ENCODE measurements at places on chromosomes 7 and 10.
A peak's percentile ranks its signal among the peaks of the same experiment; 100 is the strongest.

DNA sequence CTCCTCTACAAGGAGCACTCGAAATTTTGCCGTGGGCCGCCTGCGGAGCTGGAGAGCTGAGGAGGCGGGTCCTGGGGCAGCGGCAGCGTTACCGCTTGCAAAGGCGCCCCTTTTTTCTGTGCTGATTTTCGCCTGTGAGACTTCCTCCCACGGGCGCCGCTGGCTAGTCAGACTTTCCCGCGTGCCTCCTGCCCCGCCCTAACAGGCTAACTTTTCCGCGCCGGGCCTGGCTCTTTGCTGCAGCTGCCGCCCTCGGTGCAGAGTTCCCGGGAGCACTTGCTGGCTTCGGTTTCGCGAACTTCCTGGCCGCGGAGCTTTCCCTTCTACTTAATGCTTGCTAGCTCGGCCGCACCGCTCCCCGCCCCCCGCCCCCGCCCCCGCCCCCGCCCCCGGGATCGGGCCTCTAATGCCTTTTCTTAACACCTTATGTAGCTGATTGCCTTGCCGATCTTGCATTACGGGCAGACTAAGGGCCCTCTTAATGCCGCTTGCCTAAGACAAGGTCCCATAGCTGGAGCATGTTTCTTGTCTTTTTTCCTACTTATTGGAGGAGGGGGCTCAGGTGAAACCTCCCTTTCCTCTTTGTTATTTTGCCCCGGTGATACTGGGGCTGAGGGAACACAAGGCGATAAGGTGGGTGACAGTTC lies 37.9 kb upstream of the RASGEF1A start:
- peak; percentile 51 for DNase-seq

- DNase-seq = no peak
These were observed 131.9 kb downstream of the TRRAP start for GRCh38 chr7:99010281-99010680.

DNA sequence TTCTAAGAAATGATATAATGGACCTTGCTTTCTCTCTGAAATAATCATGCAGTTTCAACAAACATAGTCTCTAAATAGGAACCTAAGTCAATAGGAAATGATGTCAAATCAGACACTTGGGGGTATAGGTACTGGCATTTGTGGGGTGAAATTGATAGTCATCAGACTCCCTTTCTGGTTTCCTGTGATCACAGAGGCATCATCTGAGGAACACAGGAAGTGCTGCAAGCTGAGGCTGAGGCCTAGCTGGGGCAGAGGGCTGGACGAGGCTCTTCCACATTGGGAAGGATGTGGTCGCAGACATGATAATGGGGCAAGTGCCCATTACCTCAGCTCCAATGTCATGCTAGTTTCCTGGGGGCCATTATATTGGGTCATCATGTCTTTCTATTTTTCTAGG lies 33.5 kb upstream of the TARP start:
- no peak for DNase-seq

- no peak for DNase-seq
These were observed 8.8 kb upstream of the C10orf71 start for GRCh38 chr10:49290131-49290530.

- DNase-seq = no peak
These were observed 128.6 kb downstream of the ADCY1 start for GRCh38 chr7:45702751-45703150.

DNA sequence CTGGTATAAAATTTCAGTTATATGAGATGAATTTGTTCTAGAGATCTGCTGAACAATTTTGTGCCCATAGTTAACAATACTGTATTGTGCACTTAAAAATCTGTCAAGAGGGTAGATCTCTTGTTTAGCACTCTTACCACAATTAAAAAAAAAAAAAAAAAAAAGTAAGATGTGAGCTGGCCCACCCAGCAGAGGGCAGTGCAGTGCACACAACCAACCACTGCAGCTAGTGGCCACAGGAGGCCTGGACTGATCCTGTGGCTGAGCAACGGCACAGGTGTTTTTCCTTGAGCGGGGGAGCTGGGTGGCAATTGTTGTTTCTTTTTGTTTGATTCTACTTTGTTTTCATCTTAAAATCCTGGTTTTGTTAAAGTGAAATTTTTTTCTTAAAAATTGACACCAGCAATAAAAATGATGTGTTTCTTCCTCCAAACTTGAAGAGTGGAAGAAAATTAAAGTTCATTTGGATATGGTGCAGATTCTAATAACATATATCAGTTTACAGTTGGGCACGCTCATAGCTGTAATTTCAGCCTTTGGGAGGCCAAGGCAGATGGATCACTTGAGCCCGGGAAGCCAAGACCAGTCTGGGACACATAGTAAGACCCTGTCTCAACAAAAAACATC lies 171.1 kb upstream of the TBX20 start:
- peak; percentile 41 for DNase-seq

- no peak for DNase-seq
These were observed 57.5 kb downstream of the CACNB2 start for GRCh38 chr10:18197706-18198105.

- DNase-seq = no peak
These were observed 51.1 kb downstream of the NOD1 start for GRCh38 chr7:30427296-30428070.

DNA sequence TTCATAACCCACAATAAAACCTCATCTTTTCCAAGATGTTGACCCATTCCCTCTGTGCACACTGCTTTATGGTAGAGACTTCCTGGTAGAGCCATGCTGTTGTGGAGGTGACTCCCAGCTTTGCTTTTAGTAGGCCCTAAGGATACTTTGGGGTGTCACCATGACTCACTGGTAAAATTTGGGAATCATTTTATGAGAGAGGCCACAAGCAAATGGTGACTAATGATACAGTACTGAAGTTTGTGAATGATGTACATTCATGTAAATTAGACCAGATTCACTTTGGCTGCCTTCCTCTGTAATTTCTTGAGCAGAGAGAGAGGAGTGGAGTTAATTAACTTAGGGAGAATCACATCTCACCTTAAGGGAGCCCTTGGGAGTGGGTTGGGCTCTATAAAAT lies 686.5 kb downstream of the LRMDA start:
- no peak for DNase-seq

GRCh38 chr10:44280226-44281014 lies 104.5 kb downstream of the CXCL12 start:
- no peak for DNase-seq

- DNase-seq = peak; percentile 35
These were observed 48.5 kb upstream of the OSBPL3 start for GRCh38 chr7:25028370-25029021.

GRCh38 chr7:135900065-135900546 lies 77.1 kb downstream of the MTPN start:
- DNase-seq = no peak

DNA sequence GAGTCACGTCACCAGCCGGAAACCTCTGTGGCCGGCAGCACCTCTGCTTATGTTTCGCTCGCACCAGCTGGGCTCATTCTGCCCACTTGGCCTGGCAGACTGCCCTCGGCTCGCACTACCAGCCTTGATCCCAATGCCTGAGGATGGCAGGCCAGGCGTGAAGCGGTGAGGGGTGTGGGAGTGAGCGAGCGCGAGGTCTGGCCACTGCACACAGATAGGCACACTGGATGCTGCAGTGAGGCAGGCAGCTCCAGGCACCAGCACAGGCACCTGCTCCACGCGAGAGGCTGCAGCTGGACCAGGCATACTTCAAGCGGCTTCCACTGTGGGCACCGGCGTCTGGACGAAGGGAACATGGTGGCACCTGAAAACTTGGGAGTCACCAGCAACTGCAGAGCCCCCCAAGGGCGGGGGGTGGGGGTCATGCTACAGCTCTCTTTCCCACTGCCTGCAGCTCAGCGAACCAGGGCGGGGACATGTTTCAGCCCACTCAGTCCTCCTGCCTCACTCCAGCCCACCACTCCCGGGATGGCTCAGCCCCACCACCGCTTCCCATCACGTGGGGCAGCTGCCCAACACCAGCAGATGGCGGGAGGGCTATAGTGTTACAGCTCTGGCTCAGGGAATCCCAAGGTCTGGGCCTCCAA lies 5.4 kb upstream of the DMTF1 start:
- DNase-seq = no peak

- DNase-seq = no peak
These were observed 10.5 kb downstream of the LSM5 start for GRCh38 chr7:32479574-32480200.

GRCh38 chr7:33221390-33221789 lies 92.0 kb downstream of the BBS9 start:
- DNase-seq = no peak

GRCh38 chr10:35353805-35354204 lies 17.5 kb downstream of the CCNY start:
- no peak for DNase-seq

DNA sequence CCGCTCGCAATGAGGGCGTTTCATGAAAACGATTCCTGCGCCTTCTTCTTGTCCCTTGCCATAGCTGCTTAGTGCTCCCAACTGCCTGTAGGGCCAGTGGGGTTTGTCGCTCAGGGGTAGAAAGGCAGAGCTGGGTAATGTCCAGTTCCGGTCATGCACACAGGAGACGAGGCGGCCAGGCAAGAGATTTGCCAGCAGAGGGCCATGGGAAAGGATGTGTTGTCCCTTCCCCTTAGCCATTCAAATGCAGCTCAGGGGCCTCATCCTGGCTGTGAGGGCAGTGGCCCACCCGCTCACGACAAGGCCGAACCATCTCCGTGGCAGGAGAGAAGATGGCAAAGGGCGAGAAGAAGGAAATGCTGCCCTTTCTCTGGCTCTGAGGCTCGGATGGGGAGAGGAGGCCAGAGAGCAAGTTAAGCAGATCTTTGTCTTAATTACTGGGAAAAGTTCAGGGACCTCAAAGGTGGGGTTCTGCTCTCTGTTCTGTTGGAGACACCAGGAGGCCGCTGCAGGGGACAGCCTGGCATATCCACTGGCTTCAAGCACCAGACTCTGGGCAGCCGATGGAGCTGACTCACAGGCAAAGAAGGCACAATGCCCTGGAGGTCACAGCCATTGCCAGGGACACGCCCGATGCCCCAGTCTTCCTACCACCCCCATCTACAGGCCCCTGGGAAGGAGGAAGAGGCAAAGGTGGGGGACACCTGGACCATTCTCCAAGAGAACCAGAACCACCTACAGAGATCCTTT lies 534.8 kb upstream of the MGMT start:
- no peak for DNase-seq

GRCh38 chr7:142338633-142339501 lies 81.0 kb upstream of the PRSS58 start:
- DNase-seq = peak; percentile 40

DNA sequence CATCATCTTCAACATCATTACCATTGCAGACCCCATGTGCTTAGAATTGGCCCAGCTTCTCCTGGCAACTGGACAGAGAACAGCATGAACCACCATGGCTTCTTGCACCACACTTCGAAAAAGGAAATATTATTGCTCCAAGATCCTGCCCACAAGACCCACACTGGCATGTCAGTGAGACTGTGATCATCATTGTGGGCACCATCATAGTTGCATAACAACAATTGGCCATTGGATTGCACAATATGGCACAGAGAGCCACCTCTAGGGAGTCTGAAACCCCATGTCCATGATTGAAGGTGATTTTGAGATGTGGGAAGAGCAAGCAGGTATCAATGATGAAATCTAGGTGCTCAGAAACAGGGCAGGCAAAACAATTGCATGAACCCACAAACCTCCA lies 918.9 kb downstream of the GRID1 start:
- no peak for DNase-seq

- no peak for DNase-seq
These were observed 65.2 kb upstream of the FEZF1 start for GRCh38 chr7:122369756-122370155.

DNA sequence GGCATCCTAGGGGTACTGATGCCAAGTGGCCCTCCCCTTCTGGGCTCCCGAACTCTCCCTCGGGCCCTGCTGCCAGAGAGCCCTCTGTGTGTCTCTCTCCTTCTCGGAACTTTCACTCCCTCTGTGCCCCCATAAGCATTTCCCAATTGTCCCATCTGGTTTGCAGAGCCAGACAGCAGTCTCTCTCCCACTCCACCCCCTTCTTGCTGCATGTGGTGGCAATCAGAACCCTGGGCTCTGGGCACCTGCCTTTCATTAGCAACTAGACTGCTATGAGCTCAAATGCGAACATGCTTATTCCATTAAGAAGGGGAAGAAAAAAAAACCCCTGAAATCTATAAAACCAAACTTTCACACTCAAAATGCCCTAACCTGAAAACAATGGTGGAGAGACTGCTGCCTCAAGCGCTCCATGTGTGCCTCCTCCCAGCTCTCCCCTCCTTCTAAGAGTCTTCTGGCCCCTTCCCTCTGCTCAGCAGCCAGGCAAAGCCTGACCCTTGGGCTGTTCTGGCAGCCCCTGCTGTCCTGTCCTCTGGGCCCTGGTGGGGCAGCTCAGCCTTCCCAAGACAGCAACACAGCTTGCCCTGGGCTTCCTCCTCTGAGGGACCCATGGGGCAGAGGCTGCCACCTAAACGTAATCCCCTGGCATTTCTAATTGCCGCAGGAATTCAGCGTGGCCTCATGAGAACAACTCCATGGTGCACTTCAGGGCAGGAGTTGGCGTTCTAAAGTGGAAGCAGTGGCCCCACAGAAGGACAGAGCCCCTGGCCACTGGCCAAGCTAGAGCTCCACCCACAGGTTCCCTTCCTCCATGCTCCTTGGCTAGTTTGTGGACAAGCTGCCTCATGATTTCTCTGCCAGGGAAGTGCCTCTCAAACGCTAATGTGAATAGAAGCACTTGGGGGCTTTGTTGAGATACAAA lies 415.4 kb downstream of the PLXNA4 start:
- DNase-seq = no peak

DNA sequence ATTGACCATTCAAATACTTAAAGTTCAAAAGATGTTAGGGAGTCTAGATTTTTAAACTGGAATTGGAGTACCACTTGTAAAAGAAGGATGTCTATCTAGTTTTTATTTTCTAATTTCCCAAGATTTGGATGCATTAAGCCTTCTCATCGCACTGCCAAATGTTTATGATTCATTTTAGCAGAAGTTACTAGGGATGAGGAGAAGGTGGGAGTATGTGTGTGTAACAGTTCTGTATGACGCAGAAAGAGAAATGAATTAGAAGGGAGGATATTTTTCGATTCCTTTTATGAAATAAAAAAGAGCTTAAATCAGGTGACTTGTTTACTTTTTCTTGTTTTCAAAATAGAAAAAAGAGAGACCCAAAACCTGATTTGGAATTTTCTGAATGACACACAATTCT lies 6.8 kb upstream of the SLK start:
- DNase-seq = no peak

- no peak for DNase-seq
These were observed 16.1 kb upstream of the PALD1 start for GRCh38 chr10:70462349-70462984.

GRCh38 chr10:128614802-128615553 lies 488.8 kb upstream of the MKI67 start:
- DNase-seq = no peak

DNA sequence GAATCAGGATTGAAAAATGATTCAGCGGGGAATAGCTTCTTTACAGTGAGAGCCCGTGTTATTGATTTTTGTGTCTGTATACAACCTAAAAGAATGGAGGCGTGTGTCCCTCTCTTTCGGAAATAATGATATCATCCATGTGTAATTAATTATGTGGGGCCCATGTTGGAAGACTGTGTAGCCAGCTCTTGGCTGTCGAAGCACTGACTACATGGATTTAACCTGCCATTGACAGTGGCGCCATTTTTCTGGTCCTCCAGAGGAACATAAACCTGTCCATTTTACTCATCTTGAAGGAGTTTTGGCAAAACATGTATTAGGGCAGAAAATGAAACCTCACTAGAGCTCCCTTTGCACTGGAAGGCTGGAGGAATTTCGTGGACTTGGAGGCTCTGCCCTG lies 119.6 kb downstream of the ITIH5 start:
- no peak for DNase-seq

All from stimulated activated CD4-positive, alpha-beta T cell treated with anti-CD3 and anti-CD28 coated beads, Interleukin-1b, Interleukin-23, amount 100 ng/mL, for 48 hours (primary cell).